Uterus (tissue), 4 donors: ENCODE measurements at places on chromosomes 5 and 9. TPM values are rescaled to one million over a fixed set of nuclear protein-coding genes. Genes with fewer than 3 reads are reported as not detected.

Gene NXNL2
- 6.9 TPM for total RNA-seq

Gene FOXI1
- total RNA-seq, result not detected

Gene PRDM9
- not detected for total RNA-seq

Gene RAB3C
- total RNA-seq, result 0.83 TPM

Gene SPOCK1
- 31.8 TPM for total RNA-seq

Gene PURA
- total RNA-seq, result 24.1 TPM

GRCh38 chr5:43036409-43036808, 3.7 kb downstream of the ANXA2R start:
- no peaks in the 10 kb centered on the region for H3K4me1 ChIP-seq
- no peak overlapping the region for H3K27ac ChIP-seq
- no peak for DNase-seq
- H3K36me3 ChIP-seq, result no peaks in the 10 kb centered on the region
- H3K27me3 ChIP-seq, result no peaks in the 10 kb centered on the region
- H3K4me3 ChIP-seq, result no peak overlapping the region

- H3K27ac ChIP-seq, result no peak overlapping the region
- H3K36me3 ChIP-seq, result no peaks in the 10 kb centered on the region
- H3K4me1 ChIP-seq, result no peaks in the 10 kb centered on the region
- DNase-seq, result no peak
Measured at GRCh38 chr5:8560776-8561175, 691.8 kb downstream of the MTRR start.

DNA sequence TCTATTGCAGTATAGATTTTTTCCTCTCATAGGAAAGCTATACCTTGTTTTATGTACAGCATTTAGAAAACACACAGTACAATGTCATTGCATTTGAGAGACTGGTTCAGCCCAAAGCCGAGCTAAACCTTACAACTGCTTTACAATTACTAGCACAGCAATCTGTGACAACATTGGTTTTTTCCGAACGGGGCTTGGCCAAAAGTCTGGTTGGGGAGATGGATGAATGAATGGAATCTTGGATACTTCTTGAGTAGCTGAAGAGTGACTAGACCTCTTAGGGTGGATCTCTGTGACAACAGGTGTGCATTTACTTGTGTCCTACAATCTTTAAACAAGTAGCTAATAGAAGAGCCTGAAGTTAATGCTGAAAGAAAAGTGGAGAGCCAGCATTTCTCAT, 1.2 kb downstream of the SGCD start:
- no peaks in the 10 kb centered on the region for H3K36me3 ChIP-seq

- peak; percentile 81 for DNase-seq
- H3K4me3 ChIP-seq, result peak overlapping the region; percentile 33
- peak overlapping the region; percentile 79 for H3K27ac ChIP-seq
- H3K27me3 ChIP-seq, result no peaks in the 10 kb centered on the region
Measured at GRCh38 chr9:127608104-127608966, 3.7 kb upstream of the STXBP1 start.

- no peaks in the 10 kb centered on the region for H3K36me3 ChIP-seq
- no peaks in the 10 kb centered on the region for H3K27me3 ChIP-seq
- H3K4me3 ChIP-seq, result no peak overlapping the region
- H3K27ac ChIP-seq, result peak overlapping the region; percentile 35
- no peaks in the 10 kb centered on the region for H3K4me1 ChIP-seq
Measured at GRCh38 chr5:34789021-34789531, 49.9 kb upstream of the TTC23L start.

DNA sequence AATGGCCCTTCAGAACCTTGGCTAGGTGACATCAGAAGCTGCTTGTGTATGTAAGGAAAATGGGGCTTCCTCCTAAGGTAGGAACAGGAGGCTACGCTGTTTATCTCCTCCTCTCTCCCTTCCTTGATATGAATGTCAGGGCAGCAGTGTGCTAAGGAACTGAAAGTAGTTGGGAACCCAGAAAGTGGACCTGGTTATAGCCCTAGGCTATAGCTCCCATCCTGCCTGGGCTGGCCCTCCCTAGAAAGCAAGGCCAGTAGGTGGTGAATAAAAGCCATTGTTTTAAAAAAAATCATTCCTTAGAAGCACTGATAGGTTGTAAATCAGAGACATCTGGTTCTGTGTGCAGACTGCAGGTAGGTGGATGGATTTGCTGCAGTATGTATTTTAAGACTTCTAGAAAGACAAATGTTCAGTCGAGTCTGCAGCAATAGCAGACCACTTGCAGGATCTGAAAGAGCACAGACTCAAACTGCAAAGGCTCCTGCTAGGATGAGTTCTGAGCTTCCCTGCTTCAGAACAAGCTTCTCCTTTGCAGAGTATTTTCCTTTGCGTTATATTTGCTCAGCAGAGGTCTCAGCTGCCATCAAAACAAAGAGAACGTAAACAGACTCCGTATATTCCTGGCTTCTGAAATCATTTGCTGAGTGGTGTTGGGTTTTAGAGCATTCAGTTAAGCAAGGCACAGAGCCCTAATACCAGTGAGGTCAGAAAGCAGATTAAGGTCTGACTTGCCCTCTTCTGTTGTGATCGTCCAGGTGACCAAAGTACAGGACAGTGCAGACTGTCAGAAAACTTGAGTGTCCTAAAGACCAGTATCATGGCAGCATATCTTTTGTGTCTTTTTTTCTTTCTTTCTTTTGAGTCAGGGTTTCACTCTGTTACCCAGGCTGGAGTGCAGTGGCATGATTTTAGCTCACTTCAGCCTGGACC, 20.1 kb upstream of the CFAP157 start:
- no peaks in the 10 kb centered on the region for H3K4me1 ChIP-seq
- no peak overlapping the region for H3K4me3 ChIP-seq
- no peak for DNase-seq
- no peak overlapping the region for H3K27ac ChIP-seq

- no peak for DNase-seq
- no peaks in the 10 kb centered on the region for H3K27me3 ChIP-seq
- no peaks in the 10 kb centered on the region for H3K36me3 ChIP-seq
- no peaks in the 10 kb centered on the region for H3K4me1 ChIP-seq
- H3K4me3 ChIP-seq, result no peak overlapping the region
- no peak overlapping the region for H3K27ac ChIP-seq
Measured at GRCh38 chr5:31059889-31060288, 133.6 kb upstream of the CDH6 start.

DNA sequence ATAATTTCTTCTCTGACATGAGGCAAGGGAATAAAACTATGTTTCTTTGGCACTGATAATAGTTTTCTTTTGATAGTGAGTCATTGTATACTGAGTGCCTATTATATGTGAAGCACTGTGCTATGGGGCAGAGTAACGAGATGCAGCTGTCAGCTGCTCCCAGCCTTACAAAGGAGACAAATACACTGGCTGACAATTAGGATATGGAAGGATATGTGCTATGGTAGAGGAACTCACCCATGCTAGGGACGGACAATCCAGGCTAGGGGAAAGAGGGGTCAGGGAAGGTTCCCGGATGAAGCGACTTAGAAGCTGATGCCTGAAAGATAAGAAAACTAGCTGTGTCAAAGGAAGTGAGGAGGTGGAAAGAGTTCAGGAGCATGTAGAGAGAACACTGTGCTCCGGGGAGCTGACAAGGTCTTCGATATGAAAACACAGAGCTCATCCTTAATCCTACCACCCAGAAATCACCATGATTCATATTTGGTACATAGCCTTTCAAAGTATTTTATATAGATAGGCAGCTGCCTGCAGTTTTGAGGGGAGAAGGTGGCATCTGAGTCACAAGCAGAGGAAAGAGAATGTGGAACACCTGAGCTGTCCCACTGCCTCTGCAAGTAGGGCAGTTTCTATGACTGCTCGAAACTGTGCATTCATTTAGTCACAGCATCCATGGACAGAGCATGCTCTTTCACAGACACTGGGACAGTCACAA, 12.1 kb downstream of the BSPRY start:
- no peaks in the 10 kb centered on the region for H3K27me3 ChIP-seq
- H3K4me1 ChIP-seq, result no peaks in the 10 kb centered on the region
- H3K27ac ChIP-seq, result no peak overlapping the region
- no peaks in the 10 kb centered on the region for H3K36me3 ChIP-seq
- H3K4me3 ChIP-seq, result no peak overlapping the region
- DNase-seq, result no peak

GRCh38 chr9:84781931-84782866, 112.7 kb downstream of the NTRK2 start:
- H3K4me3 ChIP-seq, result no peak overlapping the region
- DNase-seq, result no peak
- H3K27me3 ChIP-seq, result no peaks in the 10 kb centered on the region

GRCh38 chr9:96649620-96650324, 5.3 kb downstream of the PRXL2C start:
- H3K4me1 ChIP-seq, result no peaks in the 10 kb centered on the region
- no peaks in the 10 kb centered on the region for H3K36me3 ChIP-seq
- H3K27ac ChIP-seq, result no peak overlapping the region
- H3K4me3 ChIP-seq, result no peak overlapping the region

GRCh38 chr9:68532131-68532530, 8.6 kb downstream of the TMEM252 start:
- no peak for DNase-seq
- no peak overlapping the region for H3K4me3 ChIP-seq
- H3K36me3 ChIP-seq, result no peaks in the 10 kb centered on the region
- H3K4me1 ChIP-seq, result peaks cover 2% of the 10 kb centered on the region
- H3K27me3 ChIP-seq, result no peaks in the 10 kb centered on the region

DNA sequence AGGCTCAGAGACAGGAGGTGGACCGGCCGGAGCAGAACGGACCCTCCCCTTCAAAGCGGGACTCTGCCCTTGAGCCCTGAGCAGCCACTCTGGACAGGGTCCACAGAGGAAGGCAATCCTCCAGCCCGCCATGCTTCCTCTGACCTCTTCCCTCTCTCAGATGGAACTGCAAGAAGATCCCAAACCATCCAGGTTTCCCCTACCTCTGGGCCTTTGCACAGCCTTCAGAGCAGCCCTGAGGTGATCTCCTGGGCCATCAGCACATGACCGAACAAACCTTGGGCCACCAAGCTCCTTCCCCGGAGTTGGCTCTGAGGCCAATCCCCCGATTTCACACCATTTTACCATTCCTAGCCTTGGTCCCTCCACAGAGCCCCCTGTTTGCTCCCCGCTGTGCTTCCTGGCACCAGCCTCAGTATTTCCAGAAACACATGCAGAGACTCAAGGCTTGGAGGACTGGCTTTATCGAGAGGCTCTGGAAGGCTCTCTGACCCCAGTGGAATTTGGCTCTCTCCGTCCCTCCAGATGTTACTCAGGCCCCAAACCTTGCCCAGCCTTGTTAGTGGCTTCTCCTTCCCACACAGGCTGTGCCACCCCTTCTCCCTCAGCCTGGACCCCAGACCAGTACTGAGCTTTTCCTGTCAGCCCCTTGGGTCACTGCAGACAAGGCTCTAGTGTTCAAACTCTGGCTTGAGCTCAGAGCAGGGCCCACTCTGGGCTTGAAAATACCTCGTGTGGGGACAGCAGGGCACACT, 48.6 kb upstream of the KCNMB1 start:
- no peak overlapping the region for H3K4me3 ChIP-seq
- H3K4me1 ChIP-seq, result no peaks in the 10 kb centered on the region
- H3K27me3 ChIP-seq, result no peaks in the 10 kb centered on the region
- no peak for DNase-seq
- no peaks in the 10 kb centered on the region for H3K36me3 ChIP-seq

DNA sequence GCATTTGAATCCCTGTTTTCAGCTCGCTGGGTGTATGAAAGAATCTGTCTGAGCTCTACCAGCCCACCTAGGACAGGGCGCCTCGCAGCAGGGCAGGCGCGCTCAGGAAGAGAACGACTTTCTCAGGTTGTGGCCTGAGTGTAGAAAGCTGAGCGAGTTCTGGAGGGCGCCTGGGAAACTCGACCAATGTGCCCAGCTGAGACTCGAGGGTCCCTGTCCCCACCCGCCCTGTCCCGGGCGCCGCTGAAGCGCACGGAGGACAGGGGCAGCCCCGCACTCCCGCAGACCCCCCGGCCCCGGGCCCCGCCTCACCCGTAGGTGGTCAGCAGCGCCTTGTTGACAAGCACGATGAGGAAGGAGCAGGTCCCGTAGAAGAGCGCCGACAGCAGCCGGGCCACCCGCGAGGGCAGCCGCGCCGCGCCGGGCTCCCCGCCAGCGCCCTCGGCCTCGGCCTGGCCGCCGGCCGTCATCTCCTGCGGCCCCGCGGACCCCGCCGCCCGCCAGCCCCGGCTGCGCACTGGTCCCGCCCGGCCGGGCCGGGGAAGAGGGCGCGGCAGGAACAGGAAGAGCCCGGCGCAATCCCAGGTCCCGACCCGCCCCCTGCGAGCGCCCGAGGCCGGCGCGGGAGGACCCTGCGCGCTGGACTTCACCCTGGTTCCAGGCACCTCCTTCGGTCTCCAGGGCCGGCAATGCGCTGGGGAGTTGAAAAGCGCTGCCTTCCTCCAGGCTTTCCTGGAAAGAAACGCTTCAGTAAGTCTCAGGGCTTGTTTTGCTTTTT, at the start of gene SLC35D2:
SLC35D2 (minus strand) TSS at position 547 of the 778 bp plus-strand sequence; CDS start at position 470, 77 bp downstream.
- DNase-seq, result peak; percentile 47
- H3K27me3 ChIP-seq, result no peaks in the 10 kb centered on the region
- no peaks in the 10 kb centered on the region for H3K4me1 ChIP-seq
- peak within 1 kb of the TSS; percentile 90 for H3K27ac ChIP-seq
- H3K4me3 ChIP-seq, result peak within 1 kb of the TSS; percentile 38

DNA sequence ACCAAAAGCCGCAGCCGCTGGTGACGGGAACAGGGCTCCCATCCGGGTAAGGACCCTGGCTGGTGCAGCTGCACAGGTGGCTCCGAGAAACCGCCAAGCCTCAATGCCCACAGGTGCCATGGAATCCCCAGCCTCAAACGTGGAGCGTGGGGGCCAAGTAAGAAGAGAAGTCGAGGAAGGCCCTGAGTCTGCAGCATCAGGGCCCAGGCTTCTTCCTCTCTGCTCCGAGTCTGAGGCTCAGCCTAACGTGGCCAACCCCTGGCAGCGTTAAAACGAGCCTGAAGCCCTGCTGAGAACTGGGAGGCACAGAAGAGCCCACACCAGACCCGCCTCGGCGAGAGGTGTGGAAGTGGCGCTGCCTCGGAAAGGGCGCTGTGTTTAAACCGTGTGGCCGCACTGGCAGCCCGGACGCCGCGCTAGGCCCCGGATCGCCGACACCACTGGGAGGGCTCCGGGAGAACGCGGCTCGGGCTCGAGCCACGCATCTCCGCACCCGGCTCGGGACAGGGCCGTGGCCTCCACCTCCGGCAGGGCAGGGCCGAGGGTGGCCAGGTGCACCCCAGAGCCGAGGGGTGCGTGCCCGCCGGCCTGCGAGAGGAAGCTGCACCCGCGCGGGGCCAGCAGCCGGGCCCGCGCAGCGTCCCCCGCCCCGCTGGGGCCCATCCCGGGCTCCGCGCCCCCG, 730 bp downstream of the ZMYND19 start:
- peaks cover 9% of the 10 kb centered on the region for H3K4me1 ChIP-seq
- H3K27ac ChIP-seq, result no peak overlapping the region
- H3K4me3 ChIP-seq, result peak overlapping the region; percentile 40
- H3K36me3 ChIP-seq, result no peaks in the 10 kb centered on the region
- H3K27me3 ChIP-seq, result no peaks in the 10 kb centered on the region

GRCh38 chr9:133188006-133188842, 20.8 kb downstream of the OBP2B start:
- no peak for DNase-seq
- no peak overlapping the region for H3K27ac ChIP-seq
- H3K27me3 ChIP-seq, result no peaks in the 10 kb centered on the region
- H3K4me1 ChIP-seq, result no peaks in the 10 kb centered on the region
